ENCODE measurements at places on chromosomes 12 and 14. TPM values are rescaled to one million over a fixed set of nuclear protein-coding genes. Genes with fewer than 3 reads are reported as not detected.

PZP gene
- total RNA-seq, result not detected

P3H3 gene
- 34.4 TPM for total RNA-seq

C12orf56 gene
- not detected for total RNA-seq

LRRC10 gene
- not detected for total RNA-seq

All from M059J (cell line).